MCF 10A (cell line): ENCODE measurements at places on chromosomes 4 and X. TPM values are rescaled to one million over a fixed set of nuclear protein-coding genes. Genes with fewer than 3 reads are reported as not detected.

The CTAG1A gene
- total RNA-seq, result not detected in 2 replicates

The CT47B1 gene
- not detected in 2 replicates for total RNA-seq

The LRIT3 gene
- 0.22 and 0.35 TPM in 2 replicates for total RNA-seq

The SPATA18 gene
- total RNA-seq, result 23.0 and 28.9 TPM in 2 replicates

The PASD1 gene
- not detected in 2 replicates for total RNA-seq

The UGT2A1 gene
- not detected in 2 replicates for total RNA-seq

The PDLIM3 gene
- total RNA-seq, result 0.22 and 0.30 TPM in 2 replicates

The ODAM gene
- total RNA-seq, result not detected in 2 replicates

The BMPR1B gene
- 17.2 and 18.8 TPM in 2 replicates for total RNA-seq

The CSAG1 gene
- total RNA-seq, result not detected in 2 replicates

The PAGE5 gene
- not detected in 2 replicates for total RNA-seq
